ENCODE measurements at places on chromosomes 4 and X.

- no peak for DNase-seq
Observed at GRCh38 chr4:3515646-3516045, 16.6 kb downstream of the LRPAP1 start.

DNA sequence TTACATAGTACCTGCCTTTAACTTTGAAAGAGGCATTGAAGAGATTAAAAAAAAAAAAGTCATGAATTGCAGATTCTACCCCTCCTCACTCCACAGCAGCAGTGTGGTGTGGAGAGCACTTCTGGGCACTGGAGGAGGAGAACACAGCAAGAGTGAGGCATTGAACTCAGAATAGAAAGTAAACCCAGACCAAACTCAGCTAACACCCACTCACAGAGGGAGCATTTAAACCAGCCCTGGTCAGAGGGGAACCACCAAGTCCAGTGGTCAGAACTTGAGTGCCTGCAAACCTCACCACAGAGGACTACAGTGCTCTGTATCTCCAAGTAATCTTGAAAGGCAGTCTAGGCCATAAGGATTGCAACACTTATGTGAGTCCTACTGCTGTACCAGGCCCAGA is 15.6 kb upstream of the UGT2A1 start:
- no peak for DNase-seq

DNA sequence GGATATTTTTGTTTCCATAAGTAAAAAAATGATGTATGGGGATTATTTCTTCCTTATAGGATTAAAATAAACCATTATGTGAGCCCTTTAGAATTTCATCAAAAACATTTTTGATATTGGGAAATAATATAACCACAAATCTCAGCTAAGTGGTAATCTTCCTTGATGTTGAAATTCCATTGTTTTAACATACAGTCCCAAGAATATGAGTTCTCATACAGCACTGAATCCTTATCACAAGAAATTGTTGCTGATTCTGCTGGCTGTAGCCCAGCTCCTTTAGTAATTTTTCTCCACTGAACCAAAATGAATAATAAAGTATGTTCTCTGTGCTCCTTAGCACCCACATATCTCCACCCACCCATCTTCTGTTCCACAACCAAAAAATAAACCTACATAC is 41.9 kb upstream of the FAM47B start:
- DNase-seq = no peak

DNA sequence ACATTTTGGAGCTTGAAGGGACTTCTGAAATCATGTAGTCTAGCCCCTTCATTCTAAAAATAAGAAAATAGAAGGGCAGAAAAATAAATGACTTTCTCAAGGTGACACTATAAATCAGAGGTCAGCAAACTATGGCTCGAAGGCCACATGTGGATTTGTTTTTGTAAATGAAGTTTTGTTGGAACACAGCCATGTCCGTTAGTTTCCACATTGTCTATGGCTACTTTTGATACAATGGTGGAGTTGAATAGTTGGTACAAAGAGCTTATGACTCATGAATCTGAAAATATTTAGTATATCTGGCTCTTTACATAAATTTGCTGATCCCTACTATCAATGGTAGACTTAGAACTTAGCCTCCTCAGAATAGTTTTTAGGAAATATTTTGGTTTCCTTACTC is 302.4 kb upstream of the PRPS2 start:
- no peak for DNase-seq

GRCh38 chr4:126627255-126627654 is 1005.5 kb upstream of the INTU start:
- DNase-seq = no peak

GRCh38 chrX:12548341-12548740 is 242.9 kb upstream of the PRPS2 start:
- DNase-seq = no peak

DNA sequence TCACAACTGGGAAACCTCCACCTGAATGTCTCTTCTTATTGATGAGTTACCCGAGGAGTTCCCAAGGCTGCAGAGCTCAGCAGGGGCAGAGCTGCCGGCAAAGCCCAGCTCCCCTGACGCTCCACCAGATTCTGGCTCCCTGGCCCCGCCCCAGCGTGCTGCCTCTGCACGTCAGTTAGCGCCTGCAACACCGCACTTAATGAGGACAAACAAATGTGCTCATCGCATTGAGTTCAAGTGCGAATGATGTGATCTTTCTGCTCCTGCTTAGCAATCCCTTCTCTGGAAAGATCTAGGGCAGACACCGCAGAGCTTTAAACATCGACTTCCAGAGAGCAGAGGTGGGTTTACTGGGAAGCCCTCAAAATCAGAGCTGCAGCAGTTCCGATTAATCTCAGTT is 55.5 kb upstream of the FBXW7 start:
- DNase-seq = peak; percentile 26

DNA sequence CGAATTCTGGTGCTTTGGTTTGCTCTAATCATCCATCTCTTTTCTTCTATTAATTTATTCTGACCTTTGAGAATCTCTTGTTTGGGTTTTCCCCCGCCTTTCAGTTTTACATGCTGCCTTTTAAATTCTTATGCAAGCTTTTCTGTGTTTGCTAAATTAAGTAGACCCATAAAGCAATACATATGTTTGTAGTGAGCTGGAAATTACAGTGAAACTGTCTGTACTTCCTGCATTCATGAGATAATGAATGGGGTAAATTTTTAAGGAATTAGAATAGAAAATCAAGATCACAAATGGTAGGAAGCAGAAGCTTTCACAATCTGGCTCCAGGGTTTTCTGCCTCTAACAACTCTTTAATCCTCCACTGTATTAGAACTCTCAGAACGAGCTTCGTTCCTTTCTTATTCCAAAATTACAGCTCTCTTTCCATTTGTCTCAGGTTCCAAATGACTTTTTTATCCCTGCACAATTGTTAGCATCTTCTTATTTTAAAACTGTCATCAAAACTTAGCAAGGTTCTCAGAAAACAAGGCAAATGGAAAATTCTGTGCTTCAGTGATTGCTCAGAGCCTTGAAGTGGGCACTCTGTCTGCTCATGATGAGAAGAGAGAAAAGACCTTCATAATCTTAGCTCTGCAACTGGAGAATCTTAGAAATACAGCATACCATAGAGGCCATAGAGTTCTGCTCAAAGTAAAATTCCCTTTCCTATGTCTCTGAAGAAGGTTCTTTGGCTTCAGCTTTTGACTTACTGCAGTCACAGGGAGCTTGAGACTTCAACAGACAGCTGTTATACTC is 108.2 kb downstream of the EGF start:
- DNase-seq = no peak

GRCh38 chrX:150688911-150689451 is 4.2 kb upstream of the MTMR1 start:
- DNase-seq = no peak

- no peak for DNase-seq
Observed at GRCh38 chr4:127586922-127587571, 45.7 kb upstream of the INTU start.

All from activated naive CD8-positive, alpha-beta T cell treated with anti-CD3 and anti-CD28 coated beads, Interleukin-2, amount 50 U/mL, for 24 hours (primary cell).